Activated T-helper 1 cell treated with anti-CD3 and anti-CD28 coated beads, Interleukin-12 subunit alpha, Interleukin-12 subunit beta, Interleukin-2, Interleukin-4 antibody, amounts not matched to agents 30 ng/mL and 10 ng/mL and 1 ng/mL, durations not matched to agents 14 hours and 24 hours and 36 hours (primary cell): ENCODE measurements at places on chromosomes 2 and 18.
A peak's percentile ranks its signal among the peaks of the same experiment; 100 is the strongest.

GRCh38 chr18:34083910-34084535, 140.7 kb downstream of the NOL4 start:
- no peak for DNase-seq

- no peak for DNase-seq
These were observed 297.2 kb downstream of the NDUFA10 start for GRCh38 chr2:239727776-239728600.

DNA sequence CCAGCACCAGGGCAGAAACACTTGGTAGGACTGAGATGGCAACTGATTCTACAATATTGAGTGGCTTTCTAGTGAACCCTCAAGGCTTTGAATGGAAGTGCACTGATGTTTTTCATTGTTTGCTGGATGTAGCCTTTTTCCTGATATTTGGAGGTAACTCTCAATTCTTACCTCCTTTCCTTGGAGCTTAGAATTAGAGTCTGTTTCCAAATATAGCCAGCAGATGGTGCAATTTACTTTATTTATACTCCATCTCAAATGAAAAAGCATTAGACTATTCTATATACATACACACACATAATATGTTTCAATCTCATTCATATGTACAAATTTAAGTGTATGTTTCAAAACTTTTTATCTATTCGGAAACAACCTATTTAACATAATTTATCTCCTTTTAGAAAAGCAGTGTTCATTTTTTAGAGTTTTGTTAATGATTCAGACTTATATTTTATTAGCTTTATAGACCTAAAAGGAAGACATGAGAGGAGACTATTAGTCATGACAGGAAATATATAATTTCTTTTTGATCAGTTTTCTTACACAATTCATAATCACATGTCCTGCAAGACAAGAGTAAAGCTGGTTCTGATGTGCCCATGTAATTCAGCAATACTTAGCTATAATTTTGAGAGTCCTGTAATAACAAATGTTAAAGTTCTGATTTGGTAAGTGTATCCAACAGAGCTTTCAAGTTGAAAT, 124.8 kb downstream of the NUP35 start:
- no peak for DNase-seq

DNA sequence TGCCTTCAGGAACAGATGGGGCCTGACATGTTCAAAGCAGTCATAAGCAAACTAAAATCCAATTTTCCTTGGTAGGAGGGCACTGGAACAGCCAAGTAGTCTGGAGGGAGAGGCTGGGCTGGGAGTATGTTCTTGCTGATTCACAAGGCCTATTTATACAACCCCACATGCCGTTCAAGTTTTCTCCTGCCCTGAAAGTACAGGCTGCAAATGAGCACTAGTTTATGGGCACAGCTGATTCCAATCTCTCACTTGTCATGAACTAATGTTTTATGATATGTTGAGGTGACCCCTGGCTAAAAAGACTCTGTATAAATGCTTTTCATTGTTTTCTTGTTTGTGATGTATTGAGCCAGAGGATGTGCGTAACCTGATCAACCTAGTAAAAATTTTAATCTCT, 183.4 kb upstream of the SRD5A2 start:
- DNase-seq: no peak

- DNase-seq: no peak
These were observed 11.5 kb upstream of the ASB1 start for GRCh38 chr2:238415036-238415764.

DNA sequence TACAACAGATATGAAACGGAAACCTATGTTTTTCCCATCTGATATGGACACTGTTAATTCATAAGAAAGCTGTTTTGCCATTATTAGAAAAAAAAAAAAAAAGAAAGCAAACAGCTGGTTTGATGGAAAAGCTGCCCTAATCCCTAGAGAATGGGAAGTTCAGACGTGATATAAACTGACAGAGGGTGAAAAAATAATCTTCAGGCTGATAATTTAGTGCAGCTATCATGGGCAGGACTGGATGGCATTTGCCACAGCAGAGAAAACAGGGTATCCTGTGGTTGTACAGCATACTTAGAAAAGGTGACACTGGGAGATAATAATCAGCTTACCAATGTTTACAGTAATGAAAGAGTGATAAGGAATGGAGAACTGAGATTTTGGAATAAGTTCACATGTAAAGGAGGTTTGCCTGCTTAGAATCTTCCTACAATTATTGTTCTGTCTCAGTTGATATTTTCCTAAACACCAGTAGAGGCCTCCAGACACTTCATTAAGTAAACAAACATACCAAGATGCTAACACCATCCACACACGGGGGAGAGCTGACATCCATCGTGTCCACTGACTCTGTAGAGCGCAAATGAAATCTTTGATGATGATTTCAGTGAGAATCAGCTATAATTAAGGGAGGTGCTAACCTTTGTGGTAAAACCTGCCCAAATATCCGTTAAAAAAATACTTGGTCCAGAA, 211.6 kb upstream of the MMADHC start:
- DNase-seq: no peak

- no peak for DNase-seq
These were observed 27.9 kb downstream of the ACSL3 start for GRCh38 chr2:222888716-222889115.

- no peak for DNase-seq
These were observed 30.0 kb downstream of the ZNF638 start for GRCh38 chr2:71361631-71362030.

GRCh38 chr18:34957864-34958259, 83.4 kb upstream of the MAPRE2 start:
- no peak for DNase-seq

GRCh38 chr2:38719706-38720105, 31.5 kb downstream of the SRSF7 start:
- DNase-seq: no peak

GRCh38 chr2:120845277-120845676, 109.6 kb downstream of the GLI2 start:
- DNase-seq: no peak

- DNase-seq: no peak
These were observed 34.8 kb downstream of the GPATCH11 start for GRCh38 chr2:37119157-37119556.

- no peak for DNase-seq
These were observed 42.3 kb upstream of the IMP4 start for GRCh38 chr2:130300258-130300969.

- no peak for DNase-seq
These were observed 259.1 kb upstream of the MYT1L start for GRCh38 chr2:2590141-2590540.

GRCh38 chr2:152431370-152432098, 96.6 kb downstream of the FMNL2 start:
- no peak for DNase-seq

DNA sequence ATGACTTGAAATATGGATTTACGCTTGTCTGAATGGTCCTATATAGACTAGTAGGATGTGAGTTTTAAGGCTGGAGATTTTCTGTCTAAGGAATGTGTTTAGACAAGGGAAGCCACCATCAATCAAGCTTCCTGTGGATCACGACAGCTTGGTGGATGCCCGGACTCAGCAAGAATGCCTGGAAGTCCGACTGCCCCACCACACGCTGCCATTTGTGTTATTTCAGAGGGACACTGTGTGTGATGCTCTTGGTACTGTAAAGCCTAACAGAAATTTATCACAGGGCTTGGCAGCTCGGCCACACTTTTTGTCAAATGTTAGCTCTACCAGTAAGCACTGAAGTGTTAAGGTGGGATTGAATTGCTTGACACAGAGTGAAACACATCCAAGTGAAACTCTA, 127.1 kb upstream of the CDH7 start:
- DNase-seq: no peak

- DNase-seq: no peak
These were observed 214.1 kb downstream of the C1D start for GRCh38 chr2:67848551-67849285.

GRCh38 chr2:113679457-113679856, 52.4 kb downstream of the RABL2A start:
- DNase-seq: no peak

- peak; percentile 6 for DNase-seq
These were observed 4.9 kb upstream of the DRC1 start for GRCh38 chr2:26396734-26397298.

- DNase-seq: no peak
These were observed 1.3 kb downstream of the RNPEPL1 start for GRCh38 chr2:240569523-240569997.

DNA sequence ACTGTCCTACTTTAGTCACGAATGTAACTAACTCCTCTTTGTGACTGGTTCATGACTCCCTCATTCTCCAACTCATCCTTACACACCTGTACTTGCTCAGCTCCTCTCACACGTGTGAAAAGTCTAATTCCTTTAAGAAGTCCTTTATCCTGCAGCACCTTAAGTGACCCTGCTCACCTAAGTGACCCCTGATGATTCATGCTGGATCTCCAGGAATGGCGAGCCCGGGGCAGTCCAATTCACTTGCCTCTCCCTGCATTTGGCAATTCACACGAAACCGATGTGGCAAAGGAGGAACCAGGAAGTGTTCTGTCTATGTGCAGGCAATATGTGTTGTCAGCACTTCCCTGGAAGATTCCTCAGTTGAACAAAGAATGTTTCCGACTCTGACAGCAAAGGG, 189.8 kb upstream of the NABP1 start:
- no peak for DNase-seq

DNA sequence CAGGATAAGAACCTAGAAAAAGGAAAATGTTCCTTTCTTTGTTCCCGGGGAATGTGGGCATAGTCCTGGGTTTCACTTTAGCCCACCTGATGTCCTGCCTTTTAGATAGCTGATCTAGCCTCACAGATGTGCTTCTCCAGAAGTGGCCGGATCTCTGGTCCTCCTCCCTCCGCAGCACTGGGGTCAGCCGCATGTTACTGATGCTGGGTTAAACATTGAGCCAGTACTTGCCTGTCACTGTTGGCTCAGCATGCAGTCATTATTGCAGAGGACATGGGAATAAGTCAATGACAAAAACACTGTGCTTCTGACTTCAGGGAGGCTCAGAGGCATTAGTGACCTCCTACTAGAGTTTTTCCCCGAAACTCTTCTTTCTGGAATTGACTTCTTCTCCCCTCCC, 27.6 kb downstream of the NCK2 start:
- DNase-seq: no peak

DNA sequence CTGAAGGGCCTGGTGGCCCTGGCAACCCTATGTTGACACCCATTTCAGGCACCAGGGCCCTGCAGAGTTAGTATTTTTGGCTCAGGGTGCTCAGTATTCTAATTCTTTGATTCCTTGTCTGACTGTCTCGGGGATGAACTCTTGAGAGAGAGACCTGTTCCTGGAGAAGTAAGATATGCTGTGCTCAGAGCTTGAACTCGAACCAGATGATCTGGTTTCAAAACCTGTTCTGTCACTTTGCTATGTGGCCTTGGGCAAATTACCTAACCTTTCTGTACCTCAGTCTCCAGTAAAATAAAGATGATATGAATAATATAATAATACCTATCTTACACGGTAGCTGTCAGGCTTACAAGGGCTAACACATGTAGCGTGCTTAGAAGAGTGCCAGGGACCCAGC, 294.2 kb downstream of the DYSF start:
- DNase-seq: no peak

GRCh38 chr2:217261452-217261851, 401.6 kb upstream of the TNP1 start:
- DNase-seq: no peak

DNA sequence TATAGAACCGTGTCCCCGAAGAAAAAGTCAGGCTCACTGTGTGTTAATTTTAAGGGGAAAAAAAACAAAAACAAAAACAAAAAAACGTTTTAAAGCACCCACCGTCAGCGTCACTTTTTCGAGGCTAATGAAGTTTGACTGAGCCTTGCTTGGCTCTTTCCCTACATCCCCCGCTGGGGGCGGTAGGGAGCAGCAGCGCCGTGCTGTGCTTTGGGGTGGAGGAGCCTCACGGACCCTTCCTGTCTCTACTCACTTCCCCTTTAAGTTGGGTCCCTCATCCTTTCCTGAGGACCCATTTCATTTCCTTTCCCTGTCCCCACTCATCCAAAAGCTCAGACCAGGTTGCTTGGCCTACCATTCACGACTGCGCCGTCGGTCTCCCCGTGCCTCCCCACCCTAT, 82.8 kb upstream of the RPL31 start:
- DNase-seq: no peak

- no peak for DNase-seq
These were observed 811.3 kb downstream of the CNTNAP5 start for GRCh38 chr2:124836416-124836815.

DNA sequence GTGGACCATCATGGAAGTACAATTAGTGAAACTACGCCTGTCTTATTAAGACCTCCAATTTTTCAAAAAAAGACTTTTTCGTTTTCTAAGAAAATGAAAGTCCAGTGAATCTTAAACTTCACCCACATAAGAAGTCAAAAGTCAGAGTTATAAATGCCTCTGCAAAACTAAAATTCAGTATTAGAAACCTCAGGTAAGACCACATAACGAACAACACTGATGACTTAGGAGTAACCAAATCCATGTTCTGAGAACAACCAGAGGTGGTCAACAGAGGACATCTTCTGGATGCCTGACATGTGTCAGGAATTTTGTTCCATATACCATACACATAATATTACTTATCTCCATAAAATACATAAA, 62.4 kb downstream of the RPL31 start:
- DNase-seq: no peak

DNA sequence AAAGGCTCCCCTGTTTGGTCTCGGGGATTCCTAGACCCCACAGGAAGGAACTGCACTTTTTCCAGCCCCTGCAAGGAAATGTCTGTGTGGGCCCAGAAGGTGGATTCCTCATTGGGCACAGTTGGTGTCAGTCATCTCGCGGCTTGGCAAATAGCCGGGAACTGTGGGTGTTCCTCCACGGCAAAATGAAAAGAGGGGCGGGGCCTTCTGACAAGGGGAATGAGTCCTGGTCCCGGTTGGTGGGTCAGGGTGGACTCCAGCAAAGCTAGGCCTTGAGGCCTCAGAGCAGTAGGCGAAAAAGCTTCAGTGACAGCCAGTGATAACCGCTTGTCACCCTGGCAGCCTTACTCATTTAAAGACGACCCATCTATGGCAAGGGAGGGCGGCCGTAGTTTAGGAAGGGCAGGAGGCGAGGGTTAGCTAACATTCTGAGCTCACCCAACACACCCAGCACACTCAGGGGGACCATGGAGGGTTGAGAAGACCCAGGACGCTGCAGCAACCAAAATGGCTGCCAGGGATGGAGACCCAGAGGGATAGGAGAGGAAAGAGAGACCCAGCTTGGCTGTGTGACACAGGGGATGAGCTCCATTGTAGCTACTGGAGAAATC, 16.5 kb downstream of the SLC4A3 start:
- no peak for DNase-seq

DNA sequence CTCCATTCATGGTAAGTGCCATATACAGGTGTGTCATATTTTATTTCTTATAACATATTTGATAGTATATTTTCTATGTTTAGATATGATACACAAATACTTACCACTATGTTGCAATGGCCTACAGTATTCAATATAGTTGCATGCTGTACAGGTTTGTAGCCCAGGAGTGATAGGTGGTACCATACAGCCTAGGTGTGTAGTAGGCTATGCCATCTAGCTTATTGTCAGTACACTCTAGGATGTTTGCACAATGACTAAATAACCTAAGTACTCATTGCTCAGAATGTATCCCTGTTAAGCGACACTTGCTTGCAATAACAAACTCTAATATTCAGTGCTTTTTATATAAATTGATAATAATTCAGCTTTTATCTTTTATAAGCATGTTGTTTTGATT, 563.1 kb upstream of the LINC00305 start:
- no peak for DNase-seq

GRCh38 chr2:20421336-20421987, 25.4 kb upstream of the RHOB start:
- DNase-seq: no peak
